ENCODE measurements at places on chromosomes 3 and 15. TPM values are rescaled to one million over a fixed set of nuclear protein-coding genes. Genes with fewer than 3 reads are reported as not detected.

Gene ZNF80
- polyA plus RNA-seq: not detected

DNA sequence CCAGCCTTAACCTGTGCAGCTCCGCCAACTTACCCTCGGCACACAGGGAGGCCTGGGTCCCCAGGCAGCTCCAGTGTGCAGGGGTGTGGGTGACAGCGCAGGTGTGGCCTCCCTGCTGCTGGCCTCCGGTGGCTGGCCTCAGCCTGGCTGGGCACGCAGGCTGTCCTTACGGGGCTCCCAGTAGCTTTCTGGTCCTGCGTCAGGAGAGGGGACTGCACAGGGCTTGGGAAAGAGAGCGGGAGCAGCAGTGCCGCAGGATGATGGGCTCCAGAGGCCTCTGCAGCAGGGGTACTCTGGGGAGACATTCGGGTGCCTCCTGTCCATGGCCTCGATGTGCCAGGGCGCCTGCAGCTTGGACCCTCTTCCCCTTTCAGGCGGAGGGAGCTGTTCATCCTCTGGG, 9.4 kb downstream of the APBA2 start:
- no peaks in the 10 kb centered on the region for H3K4me1 ChIP-seq
- H3K27me3 ChIP-seq: no peaks in the 10 kb centered on the region
- H3K36me3 ChIP-seq: no peaks in the 10 kb centered on the region
- H3K27ac ChIP-seq: no peak overlapping the region
- DNase-seq: no peak

- peak overlapping the region; percentile 61 for H3K4me3 ChIP-seq
- H3K36me3 ChIP-seq: no peaks in the 10 kb centered on the region
- H3K27me3 ChIP-seq: no peaks in the 10 kb centered on the region
Observed at GRCh38 chr3:196631682-196632045, 7.8 kb upstream of the NRROS start.

GRCh38 chr15:91589360-91589759, 264.1 kb upstream of the SLCO3A1 start:
- no peak overlapping the region for H3K27ac ChIP-seq
- no peak overlapping the region for H3K4me3 ChIP-seq
- H3K4me1 ChIP-seq: no peaks in the 10 kb centered on the region
- DNase-seq: peak; percentile 30
- no peaks in the 10 kb centered on the region for H3K27me3 ChIP-seq

- DNase-seq: no peak
- H3K27ac ChIP-seq: no peak overlapping the region
- no peak overlapping the region for H3K4me3 ChIP-seq
Observed at GRCh38 chr3:150314248-150315004, 93.7 kb upstream of the TSC22D2 start.

- H3K27me3 ChIP-seq: no peaks in the 10 kb centered on the region
- H3K4me1 ChIP-seq: no peaks in the 10 kb centered on the region
- H3K4me3 ChIP-seq: no peak overlapping the region
- no peak overlapping the region for H3K27ac ChIP-seq
- no peaks in the 10 kb centered on the region for H3K36me3 ChIP-seq
Observed at GRCh38 chr3:182668541-182668940, 124.8 kb upstream of the ATP11B start.

GRCh38 chr15:87907676-87908446, 348.7 kb downstream of the NTRK3 start:
- no peaks in the 10 kb centered on the region for H3K4me1 ChIP-seq
- no peaks in the 10 kb centered on the region for H3K27me3 ChIP-seq
- no peaks in the 10 kb centered on the region for H3K36me3 ChIP-seq
- no peak overlapping the region for H3K27ac ChIP-seq
- no peak for DNase-seq
- no peak overlapping the region for H3K4me3 ChIP-seq

DNA sequence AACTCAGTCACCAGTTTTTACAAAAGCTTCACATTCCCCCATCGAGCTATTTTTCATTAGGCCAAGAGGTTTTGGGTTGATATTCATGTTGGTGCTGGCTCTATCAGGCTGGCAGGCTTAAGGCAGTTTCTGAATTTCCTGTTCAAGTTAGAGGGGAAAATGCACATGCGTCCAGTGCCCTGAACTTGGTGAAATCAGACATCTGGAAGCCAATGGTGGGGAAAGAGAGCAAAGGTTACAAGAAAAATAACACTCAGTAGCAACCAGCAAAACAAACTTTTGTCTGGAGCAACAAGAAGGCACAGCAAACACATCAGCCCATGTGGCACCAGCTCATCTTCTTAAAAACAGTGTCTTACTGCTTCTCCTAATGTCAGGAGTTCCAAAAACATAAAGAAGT, 155.6 kb upstream of the TSC22D2 start:
- H3K4me3 ChIP-seq: no peak overlapping the region
- no peak overlapping the region for H3K27ac ChIP-seq
- H3K36me3 ChIP-seq: no peaks in the 10 kb centered on the region

DNA sequence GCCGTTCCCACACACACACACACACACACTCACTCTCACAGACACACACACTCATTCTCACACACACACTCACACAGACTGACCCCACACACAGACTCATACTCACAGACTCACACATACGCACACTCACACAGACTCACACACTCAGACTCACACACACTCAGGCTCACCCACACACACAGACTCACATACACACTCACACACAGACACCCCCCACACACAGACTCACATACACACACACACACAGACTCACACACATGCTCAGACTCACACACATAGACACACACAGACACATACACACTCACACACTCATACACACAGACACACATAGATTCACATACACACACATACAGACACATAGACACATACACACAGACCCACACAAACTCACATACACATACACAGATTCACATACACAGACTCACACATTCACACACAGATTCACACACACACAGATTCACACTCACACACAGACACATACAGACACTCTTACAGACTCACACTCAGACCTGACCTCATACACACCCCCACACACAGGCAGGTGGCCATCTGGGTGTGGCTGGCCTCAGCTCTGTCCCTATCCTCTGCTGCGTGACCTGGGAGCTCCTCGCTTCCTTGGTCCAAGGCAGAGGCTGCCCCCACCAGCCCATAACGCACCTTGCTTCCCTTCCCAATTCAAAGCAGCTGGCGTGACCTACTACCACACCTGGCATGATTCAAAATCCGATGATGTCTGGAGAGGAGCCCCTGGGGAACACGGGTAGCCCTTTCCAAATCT, 1.9 kb downstream of the C3orf22 start:
- no peaks in the 10 kb centered on the region for H3K36me3 ChIP-seq
- no peak overlapping the region for H3K27ac ChIP-seq
- DNase-seq: no peak
- no peaks in the 10 kb centered on the region for H3K27me3 ChIP-seq
- no peaks in the 10 kb centered on the region for H3K4me1 ChIP-seq
